ENCODE measurements at places on chromosomes 13 and 19. TPM values are rescaled to one million over a fixed set of nuclear protein-coding genes. Genes with fewer than 3 reads are reported as not detected.

Gene SHISA2
- 1.1 TPM for total RNA-seq

GRCh38 chr19:34644991-34645461 lies 31.9 kb downstream of the SCGB2B2 start:
- no peak overlapping the region for H3K27ac ChIP-seq
- H3K27me3 ChIP-seq, result peaks cover 2% of the 10 kb centered on the region
- H3K4me3 ChIP-seq, result no peak overlapping the region
- H3K4me1 ChIP-seq, result no peaks in the 10 kb centered on the region
- no peak for DNase-seq

Gene PTBP1
- 411 TPM for total RNA-seq

DNA sequence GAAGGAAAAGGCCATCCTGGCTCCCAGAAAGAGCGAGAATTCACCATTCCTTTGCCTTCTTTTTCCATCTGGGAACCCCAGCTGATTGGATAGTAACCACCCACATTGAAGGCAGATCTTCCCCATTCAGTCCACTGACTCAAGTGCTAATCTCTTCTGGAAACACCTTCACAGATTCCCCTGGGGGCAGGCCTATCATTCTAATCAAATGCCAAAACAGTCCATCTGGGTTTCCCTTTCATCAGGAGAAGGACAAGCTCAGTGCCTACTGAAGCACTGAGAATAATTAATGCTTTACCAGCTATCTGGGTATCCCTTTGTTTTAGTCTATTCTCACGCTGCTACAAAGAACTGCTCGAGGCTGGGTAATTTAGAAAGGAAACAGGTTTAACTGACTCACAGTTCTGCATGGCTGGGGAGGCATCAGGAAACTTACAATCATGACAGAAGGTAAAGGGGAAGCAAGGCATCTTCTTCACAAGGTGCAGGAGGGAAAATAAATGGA lies 293.2 kb downstream of the ENOX1 start:
- no peaks in the 10 kb centered on the region for H3K4me1 ChIP-seq
- no peaks in the 10 kb centered on the region for H3K36me3 ChIP-seq
- DNase-seq, result no peak
- peaks cover 9% of the 10 kb centered on the region for H3K27me3 ChIP-seq

- no peaks in the 10 kb centered on the region for H3K4me1 ChIP-seq
- H3K27me3 ChIP-seq, result peaks cover 9% of the 10 kb centered on the region
- DNase-seq, result no peak
- H3K4me3 ChIP-seq, result no peak overlapping the region
- no peaks in the 10 kb centered on the region for H3K36me3 ChIP-seq
These were observed 13.6 kb upstream of the SLC15A1 start for GRCh38 chr13:98765996-98766519.

GRCh38 chr19:10864538-10864899 lies 6.8 kb upstream of the CARM1 start:
- DNase-seq, result peak; percentile 84
- H3K4me1 ChIP-seq, result peaks cover 24% of the 10 kb centered on the region
- no peaks in the 10 kb centered on the region for H3K27me3 ChIP-seq
- peak overlapping the region; percentile 36 for H3K27ac ChIP-seq
- peak overlapping the region; percentile 24 for H3K4me3 ChIP-seq

- no peaks in the 10 kb centered on the region for H3K4me1 ChIP-seq
- no peak overlapping the region for H3K27ac ChIP-seq
- no peak for DNase-seq
- H3K27me3 ChIP-seq, result no peaks in the 10 kb centered on the region
- H3K4me3 ChIP-seq, result no peak overlapping the region
These were observed 87.6 kb downstream of the MUC16 start for GRCh38 chr19:8922591-8922990.

Gene FAM216B
- total RNA-seq, result not detected

DNA sequence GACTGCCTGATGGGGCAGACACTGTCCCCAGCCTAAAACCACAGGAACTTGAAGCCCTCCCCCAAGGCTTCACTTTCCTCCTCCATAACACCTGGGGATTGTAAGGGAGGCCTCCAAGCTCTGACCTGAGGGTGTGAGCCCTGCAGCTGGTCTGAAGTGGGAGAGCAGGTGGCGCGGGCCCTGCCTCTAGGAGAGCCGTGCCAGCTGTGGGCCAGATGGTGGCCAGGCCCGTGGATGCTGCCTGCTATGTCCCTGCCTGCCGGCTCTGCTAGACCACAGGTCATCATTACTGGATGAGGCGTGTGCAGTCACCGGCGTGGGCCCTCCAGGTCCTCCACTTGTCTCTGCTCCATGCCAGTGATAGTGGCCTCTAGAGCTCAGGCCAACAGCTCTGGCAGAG lies 3.5 kb upstream of the KLHL26 start:
- no peaks in the 10 kb centered on the region for H3K36me3 ChIP-seq
- no peak for DNase-seq
- H3K4me1 ChIP-seq, result peaks cover 23% of the 10 kb centered on the region
- no peak overlapping the region for H3K4me3 ChIP-seq
- H3K27me3 ChIP-seq, result peaks cover 9% of the 10 kb centered on the region

Gene TMIGD2
- total RNA-seq, result 49.3 TPM

GRCh38 chr19:5228932-5229777 lies 111.5 kb downstream of the PTPRS start:
- no peak overlapping the region for H3K27ac ChIP-seq
- no peak for DNase-seq
- peaks cover 3% of the 10 kb centered on the region for H3K4me1 ChIP-seq
- H3K27me3 ChIP-seq, result peaks cover 22% of the 10 kb centered on the region
- H3K36me3 ChIP-seq, result no peaks in the 10 kb centered on the region

DNA sequence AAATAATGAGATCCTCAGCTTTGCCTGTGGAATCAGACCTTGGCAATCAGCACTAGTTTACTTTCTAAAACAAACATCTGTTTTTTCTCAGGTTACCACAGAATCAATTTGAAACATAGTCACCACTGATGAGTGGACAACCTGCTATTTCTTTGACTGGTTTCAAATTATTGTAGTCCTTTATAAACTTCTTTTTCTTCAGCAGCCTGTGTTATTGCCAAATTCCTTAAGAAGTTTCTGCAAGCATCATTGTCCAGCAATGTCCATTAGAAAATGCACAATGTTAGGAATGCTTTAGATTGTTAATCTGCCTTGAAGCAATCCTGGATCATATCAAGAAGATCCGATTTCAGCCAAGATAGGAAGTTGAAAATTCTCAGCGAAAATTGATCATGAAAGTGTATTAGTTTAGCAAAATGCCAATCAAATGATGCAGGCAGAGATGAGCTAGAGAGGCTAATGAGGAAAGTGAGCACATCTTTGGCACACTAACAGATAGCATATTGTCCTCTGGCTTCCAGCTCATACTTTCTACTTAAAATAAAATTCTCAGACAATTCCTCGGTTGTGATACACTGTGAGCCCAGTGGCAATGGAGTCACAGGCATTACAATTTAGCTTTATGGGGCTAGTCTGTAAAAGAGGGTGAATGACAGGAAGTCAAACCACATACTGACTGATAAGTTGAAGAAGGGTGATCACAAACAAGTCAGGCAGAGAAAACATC lies 270.6 kb downstream of the SLITRK6 start:
- no peak for DNase-seq
- no peaks in the 10 kb centered on the region for H3K4me1 ChIP-seq
- no peak overlapping the region for H3K4me3 ChIP-seq
- no peaks in the 10 kb centered on the region for H3K27me3 ChIP-seq
